ENCODE measurements at places on chromosomes 12 and 14.

GRCh38 chr12:106428384-106428783 lies 70.8 kb downstream of the POLR3B start:
- no peak for DNase-seq

- DNase-seq, result no peak
Measured at GRCh38 chr14:92675421-92675820, 73.0 kb downstream of the LGMN start.

DNA sequence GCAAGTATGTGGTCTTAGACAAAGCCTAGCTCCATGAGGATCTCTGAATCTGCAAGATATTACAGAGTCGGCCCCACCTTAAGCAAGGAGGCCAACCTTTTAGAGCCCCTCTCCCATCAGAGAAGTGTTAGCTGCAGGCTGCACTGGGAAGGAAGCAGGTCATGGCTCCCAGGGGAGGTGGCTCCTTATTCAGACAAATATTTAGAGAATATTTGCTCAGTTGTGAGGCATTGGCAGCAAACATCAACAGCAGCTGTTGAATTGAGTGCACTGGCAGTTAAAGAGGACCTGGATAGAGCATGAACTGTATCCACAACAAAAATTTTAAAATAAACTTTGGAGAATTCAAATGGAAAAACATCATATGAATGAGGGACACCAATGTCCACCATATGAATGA lies 44.7 kb downstream of the FSCB start:
- no peak for DNase-seq

DNA sequence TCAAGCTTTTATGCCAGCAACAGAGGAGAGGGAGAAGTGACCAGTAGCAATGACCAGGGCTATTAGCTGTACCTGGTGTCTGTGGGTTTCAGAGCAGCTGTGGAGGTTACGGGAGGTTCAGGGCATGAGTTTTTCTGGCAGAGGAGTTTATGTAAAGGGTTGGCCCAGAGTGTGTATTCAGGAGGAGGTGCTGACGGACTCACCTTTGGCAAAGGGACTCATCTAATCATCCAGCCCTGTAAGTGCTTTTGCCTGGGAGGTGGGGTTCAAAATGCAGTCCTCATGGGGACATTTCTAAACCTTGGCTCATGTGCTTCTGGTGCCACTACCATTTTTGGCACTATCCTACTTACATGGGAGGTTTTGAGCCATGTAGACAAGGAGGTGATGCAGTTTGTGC lies 95.3 kb downstream of the DAD1 start:
- no peak for DNase-seq

GRCh38 chr12:106248312-106248845 lies 559 bp upstream of the CKAP4 start:
- no peak for DNase-seq

GRCh38 chr12:4212845-4213244 lies 60.7 kb upstream of the CCND2 start:
- no peak for DNase-seq

DNA sequence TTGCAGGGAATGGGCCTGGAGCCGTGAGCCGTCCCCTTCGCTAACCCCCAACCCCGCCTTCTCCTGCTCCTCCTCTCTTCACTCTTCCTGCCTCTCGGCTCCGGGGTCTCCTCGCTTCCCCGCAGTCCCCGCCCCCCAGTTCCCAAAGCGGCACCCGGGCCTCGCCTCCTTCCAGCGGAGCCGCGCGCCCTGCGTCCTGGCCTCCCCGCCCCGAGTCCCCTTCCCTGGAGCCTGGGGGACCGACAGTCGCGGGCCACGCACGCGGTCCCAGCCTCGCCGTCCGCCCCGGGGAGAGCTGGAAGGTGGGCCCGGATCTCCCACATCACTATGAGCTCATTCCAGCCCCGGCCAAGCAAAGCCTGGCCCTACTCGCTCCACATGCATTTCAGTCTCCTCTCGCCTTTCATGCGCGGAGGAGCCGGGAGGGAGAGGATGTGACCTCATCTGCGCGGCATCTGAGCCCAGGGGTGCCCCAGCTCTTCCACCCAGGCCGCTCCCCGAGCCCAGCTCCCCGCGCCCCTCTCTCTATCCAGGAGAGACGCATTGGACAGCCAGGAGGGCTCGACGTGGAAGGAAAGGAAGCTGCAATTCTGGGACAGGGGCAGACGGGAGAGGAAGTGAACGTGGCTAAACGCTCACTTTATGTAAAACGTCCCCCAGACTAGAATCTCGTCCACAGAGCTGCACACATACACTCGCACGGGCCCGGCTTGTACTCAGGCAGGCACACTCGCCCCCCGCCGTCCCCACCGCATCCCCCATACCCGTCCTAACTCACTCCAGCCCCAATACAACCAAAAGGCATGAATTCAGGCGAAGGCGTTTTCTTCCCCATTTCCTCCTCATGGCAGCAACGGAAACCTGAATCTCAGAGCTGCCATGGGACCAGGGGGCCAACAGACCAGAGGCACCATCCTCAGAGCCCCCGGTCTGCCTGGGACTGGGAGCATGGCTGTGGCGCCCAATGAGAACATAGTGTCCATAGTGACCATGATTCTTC lies 108.7 kb upstream of the CCND2 start:
- no peak for DNase-seq
